ENCODE measurements at places on chromosomes 1 and 21. TPM values are rescaled to one million over a fixed set of nuclear protein-coding genes. Genes with fewer than 3 reads are reported as not detected.

DNA sequence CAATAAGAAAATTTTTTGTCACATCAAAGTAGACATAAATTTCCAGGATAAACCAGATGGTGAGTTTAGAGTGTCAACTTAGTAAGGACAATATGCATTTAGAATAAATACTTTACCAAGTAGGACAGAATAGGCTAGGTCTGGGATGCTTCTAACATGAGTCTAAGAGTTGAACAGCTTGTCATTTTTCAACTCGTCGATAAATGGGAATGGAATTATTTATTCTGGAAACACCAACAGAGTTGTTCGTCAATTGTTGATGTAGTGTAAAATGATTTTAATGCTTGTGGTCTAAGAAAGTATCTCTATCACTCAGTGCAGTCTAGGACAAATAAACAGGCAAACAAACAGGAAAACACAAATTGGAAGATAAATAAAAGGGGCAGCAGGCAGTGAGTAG lies 358.4 kb upstream of the ST6GALNAC5 start:
- DNase-seq = no peak

IFNGR2 gene
- 36.0 TPM for total RNA-seq

DISP3 gene
- 4.6 TPM for total RNA-seq

- DNase-seq = no peak
These were observed 48.1 kb upstream of the COL18A1 start for GRCh38 chr21:45356653-45357435.

ACTA1 gene
- 56.2 TPM for total RNA-seq

OR2L8 gene
- total RNA-seq = not detected

DNA sequence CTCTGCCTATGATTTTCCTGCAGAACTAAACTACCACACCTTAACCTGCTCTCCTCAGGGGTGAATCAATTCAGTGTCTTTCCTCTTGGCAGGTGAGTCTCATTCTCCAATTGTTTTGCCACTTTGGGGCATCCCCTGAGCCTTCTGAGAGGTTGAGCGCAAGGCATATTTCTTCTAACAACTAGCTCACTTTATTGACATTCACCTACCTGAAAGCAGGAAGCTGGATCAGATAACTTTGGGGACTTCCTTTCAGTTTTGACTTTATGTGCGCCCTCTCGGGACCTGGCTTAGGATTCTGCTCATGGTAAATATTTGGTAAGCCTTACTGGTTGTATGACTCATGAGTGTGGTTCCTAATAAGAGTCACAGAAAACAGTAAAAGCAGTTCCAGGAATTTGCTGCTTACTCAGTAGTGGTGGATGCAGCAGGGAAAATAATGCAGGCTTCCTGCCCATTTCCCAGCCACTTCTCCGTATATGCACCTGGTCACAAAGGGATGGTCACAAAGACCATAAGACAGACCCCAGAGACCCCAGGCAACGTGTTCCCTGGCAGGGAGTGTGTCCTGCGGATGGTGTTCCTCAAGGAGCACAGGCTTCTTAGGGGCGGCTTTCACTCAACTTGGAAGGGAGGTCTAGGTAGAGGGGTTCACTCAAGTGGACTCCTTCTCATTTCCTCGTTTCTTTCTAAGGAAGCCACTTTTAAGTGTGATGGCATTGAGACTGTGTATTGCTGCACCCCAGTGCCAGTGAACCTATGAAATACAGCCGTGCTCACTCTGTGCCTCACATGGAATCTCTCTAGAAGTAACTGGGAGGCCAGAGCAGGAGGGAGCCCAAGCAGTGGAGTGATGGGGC lies 22.0 kb upstream of the BATF3 start:
- DNase-seq = no peak

GRCh38 chr1:56376188-56376984 lies 203.0 kb downstream of the PLPP3 start:
- DNase-seq = peak; percentile 58

GRCh38 chr1:113042285-113043143 lies 30.5 kb upstream of the LRIG2 start:
- DNase-seq = peak; percentile 96

WNT3A gene
- total RNA-seq = 0.19 TPM

FCGR2B gene
- total RNA-seq = not detected

DNA sequence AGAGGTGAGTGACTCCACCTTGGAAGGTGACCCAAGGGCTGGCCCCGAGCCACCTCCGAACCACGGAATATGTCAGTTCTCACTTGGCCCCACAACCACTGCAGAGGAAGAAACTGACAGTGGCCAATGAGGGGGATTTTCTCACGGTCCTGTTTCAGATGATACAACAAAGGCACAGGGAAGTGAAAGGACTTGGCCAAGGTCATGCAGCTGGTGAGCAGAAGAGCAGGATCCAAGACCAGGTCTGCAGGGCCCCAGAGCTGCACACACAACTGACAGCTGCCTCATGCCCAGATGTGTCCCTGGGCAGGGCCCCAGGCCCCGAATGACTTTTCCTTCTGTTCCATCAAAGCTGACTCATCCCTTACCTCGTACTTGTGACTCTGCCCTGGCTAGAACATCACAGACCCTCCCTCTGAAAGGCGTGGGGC lies 25.8 kb upstream of the EVA1B start:
- DNase-seq = no peak

DNA sequence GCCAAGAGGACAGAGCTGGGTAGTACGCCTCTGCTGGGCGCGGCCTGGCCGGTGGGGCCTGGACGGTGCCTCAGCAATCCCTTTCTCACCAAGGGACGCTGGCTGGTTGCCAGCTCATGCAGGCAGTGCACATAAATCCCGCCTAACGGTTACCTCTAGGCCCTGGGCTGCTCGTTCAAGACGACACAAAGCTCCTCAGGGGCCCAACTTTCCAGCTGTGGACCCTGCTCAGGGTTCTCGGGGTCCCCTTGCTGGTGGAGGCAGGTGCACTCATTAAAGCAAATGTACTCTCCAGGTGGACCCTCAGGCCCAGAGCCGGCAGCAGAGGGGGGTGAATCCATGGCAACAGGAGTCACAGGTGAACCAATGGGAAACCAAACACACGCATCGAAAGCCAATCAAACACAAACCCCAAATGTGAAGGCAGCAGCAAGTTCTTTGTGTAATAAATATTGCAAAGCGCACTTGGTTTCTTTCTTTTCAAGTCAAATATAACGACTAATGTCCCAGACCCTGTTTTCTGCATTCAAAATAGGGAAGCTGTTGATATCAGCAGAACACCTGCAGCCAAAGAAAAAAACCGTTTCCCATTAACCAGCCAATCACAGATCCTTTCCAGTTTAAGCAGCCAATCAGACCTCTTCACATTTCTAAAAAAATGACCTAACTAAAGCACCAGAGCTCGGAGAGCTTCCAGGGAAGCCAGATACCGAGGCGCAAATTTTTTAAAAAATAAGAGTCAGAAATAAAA lies 26.1 kb upstream of the CLSTN1 start:
- no peak for DNase-seq

DNA sequence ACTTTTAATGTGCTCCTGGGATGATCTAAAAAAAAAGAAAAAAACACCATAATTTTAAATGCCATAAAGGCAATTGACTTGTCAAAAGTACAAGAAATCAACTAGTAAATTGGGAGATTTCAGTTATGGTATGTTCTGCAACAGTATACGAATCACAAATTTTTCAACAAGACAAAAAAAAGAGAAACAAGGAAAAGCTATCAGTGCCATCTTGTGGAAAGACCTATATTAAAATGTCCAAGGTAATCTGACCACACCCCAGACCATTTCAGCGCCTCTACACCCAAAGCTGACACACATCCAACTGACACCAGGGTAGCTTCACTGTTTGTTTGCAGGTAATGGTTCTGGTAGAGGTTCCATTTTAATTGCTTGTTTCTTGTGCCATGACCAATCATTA lies 5.0 kb upstream of the DUSP23 start:
- no peak for DNase-seq

GRCh38 chr1:99599678-99600175 lies 46.2 kb upstream of the PALMD start:
- DNase-seq = no peak

- no peak for DNase-seq
These were observed 26.0 kb upstream of the CDCA8 start for GRCh38 chr1:37666241-37666867.

GRCh38 chr1:207872621-207873020 lies 38.3 kb downstream of the CD34 start:
- DNase-seq = no peak

GRCh38 chr1:209383907-209384709 lies 199.4 kb upstream of the CAMK1G start:
- no peak for DNase-seq

GRCh38 chr1:218679988-218680748 lies 335.0 kb downstream of the TGFB2 start:
- DNase-seq = no peak

GRCh38 chr1:94246692-94247137 lies 9.3 kb upstream of the ARHGAP29 start:
- DNase-seq = no peak

DNA sequence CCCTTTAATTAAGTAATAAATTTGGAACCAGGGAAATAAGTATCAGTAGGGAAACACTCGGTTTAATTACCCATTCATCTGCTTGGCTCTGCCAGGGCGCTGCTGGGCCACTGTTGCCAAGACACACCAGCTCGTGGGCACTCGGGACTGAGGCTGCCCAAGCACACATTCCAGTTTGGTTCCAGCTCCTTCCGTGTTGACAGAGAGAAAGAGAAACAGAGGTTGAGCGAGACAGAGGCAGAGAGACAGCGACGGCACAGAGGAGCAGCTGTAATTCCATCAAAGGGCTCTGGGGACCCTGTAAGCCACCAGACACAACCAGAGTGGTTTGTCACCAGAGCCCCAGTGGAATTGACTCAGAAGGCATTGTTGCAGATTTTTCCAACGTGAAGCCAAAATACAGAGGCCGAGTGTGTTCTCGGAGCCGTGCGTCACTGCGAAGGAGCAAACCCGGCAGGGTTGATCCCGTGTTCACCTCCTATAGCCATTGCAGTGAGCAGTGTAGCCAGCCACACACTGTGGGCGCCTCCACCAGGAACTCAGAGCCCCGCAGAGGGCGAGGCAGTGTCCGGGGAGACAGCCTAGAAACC lies 33.5 kb downstream of the SYF2 start:
- DNase-seq = no peak

CXADR gene
- 145 TPM for total RNA-seq

GJA9 gene
- total RNA-seq = not detected

GRCh38 chr1:161954050-161954449 lies 69.6 kb downstream of the OLFML2B start:
- no peak for DNase-seq

KRTAP21-2 gene
- not detected for total RNA-seq

RGS4 gene
- total RNA-seq = 0.74 TPM

DNA sequence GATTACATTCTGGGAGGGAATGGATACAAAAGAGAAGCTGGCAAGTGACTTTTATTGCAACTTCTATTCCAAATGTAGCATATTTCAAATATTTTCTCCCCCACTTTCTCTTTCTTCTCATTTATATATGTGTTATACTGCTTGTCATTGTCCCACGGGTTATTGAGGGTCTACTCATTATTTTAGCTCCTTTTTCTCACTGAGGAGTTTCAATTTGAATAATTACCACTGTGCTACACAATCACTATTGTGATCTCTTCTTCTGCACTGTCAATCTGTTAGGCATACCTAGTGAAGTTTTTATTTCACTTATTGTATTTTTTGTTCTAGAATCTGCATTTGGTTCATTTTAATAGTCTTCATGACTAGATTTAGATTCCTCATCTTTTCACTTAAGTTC lies 339.7 kb downstream of the PTPRC start:
- no peak for DNase-seq

GRCh38 chr1:3038571-3039181 lies 17.4 kb downstream of the ACTRT2 start:
- DNase-seq = no peak

IFNLR1 gene
- 10.1 TPM for total RNA-seq

GRCh38 chr1:48969971-48970370 lies 193.3 kb upstream of the BEND5 start:
- no peak for DNase-seq

DNA sequence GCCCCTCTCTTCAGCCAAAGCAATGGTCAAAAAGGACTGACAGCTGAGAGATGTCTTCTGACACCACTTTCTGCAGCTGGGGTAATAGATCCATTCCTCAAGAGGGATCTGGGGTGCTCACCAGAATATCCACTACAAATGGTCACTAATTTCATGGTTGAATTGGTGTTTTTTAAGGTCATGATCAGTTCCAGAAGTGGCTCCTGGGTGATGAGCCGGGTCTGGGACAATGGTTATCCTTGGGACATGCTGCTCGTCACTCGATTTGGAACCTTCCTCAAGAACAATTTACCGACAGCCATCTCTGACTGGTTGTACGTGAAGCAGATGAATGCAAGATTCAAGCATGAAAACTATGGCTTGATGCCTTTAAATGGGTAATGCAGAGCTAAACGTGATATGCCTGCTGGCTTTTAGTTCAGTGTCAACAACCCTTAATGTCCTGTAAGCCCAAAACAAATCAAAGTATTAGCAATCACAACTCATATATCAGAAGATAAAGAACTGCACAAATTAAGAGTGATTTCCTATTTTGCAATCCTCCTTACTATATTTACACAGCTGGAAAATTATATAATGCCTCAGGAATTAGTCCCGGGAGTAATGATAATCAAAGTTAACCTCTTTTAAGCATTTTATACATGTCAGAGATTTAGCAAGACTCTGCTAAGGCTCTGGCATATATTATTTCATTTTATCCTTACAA lies 20.1 kb downstream of the FMO3 start:
- no peak for DNase-seq

GRCh38 chr1:98294127-98294526 lies 367.4 kb upstream of the SNX7 start:
- no peak for DNase-seq

DNA sequence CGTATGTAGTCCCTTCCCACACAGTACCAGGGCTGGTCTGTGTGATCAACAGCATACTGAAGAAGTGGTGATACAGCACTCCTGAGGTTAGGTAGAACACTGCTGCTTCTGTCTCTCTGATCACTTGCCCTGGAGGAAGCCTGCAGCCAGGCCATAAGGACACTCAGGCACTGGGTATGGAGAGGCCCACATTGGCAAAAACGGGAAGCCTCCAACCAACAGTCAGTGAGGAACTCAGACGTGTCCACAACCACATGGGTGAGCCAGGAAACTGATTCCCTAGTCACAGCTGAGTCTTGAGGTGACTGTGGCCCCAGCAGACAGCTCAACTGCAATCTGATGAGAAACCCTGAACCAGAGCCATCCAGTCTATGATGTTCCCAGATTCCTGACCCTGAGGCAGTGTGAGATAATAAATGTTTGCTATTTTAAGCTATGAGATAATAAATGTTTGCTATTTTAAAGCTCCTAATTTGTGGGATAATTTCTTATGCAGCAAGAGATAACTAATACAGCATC lies 62.5 kb downstream of the COQ8A start:
- no peak for DNase-seq

DNA sequence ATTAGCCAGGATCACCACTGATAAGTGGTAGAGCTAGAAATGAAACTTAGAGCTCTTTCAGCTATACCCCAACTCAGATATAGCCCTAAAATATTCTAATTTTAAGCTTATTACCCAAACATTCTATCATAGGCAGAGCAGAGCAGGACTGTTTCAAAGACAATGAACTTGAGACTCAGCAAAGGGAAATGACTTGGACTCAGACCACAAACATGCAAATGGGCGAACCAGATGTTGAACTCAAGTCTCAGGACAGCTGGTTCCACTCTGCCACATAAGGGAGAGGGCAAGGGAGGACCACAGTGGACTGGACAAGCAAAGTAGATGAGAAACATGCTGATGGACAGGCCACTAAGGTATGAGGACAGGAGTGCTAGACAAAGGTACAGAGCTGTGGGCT lies 315.3 kb downstream of the OMA1 start:
- no peak for DNase-seq

Measured in H1 (cell line).